Amniotic epithelial cell (primary cell): ENCODE measurements at places on chromosomes 7 and 10.

GRCh38 chr7:87220734-87221215 lies 1.2 kb upstream of the TMEM243 start:
- no peak for DNase-seq

GRCh38 chr10:15084502-15084922 lies 4.1 kb downstream of the ACBD7 start:
- DNase-seq = peak; percentile 98

- peak; percentile 89 for DNase-seq
Observed at GRCh38 chr7:20514364-20514763, 101.1 kb upstream of the ABCB5 start.

- DNase-seq = no peak
Observed at GRCh38 chr7:44498230-44498954, 7.9 kb upstream of the NUDCD3 start.

DNA sequence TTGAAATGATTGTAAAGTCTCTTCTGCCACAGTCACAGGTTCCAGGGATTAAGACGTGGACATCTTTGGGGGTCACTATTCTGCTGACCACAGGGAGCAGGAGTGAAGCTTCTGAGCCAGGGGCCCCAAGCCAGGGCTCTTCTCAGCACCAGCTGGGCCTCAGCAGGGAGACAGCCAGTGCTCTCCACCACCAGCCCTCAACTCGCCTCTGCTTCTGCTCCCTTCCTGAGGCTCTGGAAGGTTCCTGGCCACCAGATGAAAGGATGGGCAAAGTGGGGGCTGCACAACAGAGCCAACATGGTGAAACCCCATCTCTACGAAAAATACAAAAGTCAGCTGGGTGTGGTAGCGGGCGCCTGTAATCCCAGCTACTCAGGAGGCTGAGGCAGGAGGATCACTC lies 11.2 kb upstream of the CRYGN start:
- DNase-seq = no peak

DNA sequence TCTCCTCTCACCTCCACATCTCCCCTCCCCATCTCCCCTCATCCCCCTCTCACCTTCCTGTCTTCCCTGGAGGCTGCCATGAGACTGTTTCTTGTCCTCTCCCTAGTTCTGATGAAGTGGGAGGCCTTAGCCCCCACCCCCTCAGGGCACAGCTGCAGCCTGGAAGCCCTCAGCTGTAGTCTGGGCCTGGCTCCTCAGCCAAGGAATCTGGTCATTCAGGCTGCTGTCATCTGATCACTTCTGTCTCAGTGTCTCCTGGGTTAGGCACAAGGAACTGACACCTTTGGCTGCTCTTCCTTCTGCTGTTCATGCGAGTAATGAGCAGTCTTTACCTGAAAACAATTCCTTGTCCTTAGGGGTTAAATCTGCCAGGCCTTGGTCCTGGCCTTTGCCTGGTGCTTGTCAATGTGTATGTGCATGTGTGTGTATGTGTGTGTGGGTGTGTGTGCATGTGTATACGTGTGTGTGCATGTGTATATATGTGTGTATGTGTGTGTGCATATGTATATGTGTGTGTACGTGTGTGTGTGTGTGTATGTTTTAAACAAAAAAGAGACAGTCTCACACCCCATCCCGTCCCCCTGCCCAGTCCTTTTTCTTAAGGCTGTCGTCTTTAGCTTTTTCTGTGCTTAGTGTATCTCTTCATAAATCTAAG lies 153.5 kb upstream of the TMEM72 start:
- DNase-seq = no peak

- DNase-seq = peak; percentile 84
Observed at GRCh38 chr10:28254290-28254985, 48.4 kb downstream of the MPP7 start.

DNA sequence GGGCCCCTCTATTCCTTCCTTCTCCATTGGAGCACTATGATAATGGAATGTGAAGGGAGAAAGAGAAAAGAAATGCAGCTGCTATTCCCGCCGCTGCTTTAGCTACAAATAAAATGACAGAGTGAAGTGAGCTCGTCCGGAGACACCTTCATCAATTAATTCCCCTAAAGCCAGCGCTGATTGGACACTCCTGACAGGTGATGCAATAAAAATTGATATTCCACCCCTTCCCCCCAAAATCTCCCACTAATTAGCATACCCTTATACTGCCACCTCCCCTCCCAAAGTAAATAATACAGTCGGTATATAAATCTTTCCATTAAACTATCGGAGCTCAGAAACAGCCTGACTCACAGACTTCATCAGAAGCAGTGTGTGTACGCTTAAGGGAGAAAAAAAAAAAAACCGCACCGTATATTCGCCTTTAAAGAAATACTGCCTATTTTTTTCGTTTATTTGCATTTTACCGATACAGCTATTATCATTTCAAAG lies 7.3 kb downstream of the SKIDA1 start:
- DNase-seq = peak; percentile 66
